ENCODE measurements at places on chromosomes 11 and 22. TPM values are rescaled to one million over a fixed set of nuclear protein-coding genes. Genes with fewer than 3 reads are reported as not detected.

DNA sequence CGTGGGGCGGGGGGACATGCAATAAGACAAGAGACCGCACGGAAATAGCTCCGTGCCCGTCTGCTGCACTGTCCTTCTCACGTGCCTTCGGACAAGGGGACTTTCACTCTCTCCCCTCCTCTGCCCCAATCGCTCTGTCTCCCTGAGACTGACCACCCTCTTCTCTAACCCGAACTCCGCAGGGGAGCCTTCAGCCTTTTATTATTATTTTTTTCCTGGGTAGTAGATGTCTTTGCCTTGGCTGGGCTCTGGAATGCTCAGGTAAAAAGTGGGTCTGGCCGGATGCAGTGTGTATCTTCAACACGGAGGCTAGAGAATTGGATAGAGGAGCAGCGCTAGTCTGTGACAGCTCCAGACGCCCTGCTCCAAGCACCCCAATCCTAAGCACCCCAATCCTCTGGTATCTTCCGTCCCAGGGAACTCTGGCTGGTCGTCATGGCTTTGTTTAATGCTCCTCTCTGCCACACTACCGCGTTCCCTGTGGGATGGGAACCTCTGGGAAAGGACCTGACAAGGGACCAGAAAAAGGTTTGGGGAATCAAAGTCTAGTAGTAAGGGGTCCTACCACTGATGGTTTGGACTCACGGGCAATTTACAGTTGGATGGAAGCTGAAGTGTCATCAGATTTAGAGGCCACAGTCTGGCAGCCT is 25.1 kb upstream of the ROBO3 start:
- H3K27me3 ChIP-seq = peaks cover 79% of the 10 kb centered on the region
- peaks cover 17% of the 10 kb centered on the region for H3K4me1 ChIP-seq
- peak overlapping the region; percentile 26 for H3K4me3 ChIP-seq

DNA sequence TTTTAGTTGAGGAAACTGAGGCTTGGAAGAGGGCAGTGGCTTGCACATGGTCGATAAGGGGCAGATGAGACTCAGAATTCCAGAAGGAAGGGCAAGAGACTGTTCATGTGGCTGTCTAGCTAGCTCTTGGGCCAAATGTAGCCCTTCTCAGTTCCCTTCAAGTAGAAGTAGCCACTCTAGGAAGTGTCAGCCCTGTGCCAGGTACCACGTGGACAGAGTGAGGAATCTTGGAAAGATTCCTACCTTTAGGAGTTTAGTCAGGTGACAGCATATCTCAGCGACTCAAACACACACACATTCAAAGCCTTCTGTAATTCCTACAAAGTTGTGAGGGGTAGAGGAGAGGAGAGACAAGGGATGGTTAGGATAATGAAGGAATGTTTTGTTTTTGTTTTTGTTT is 18.3 kb downstream of the PIK3IP1 start:
- no peak overlapping the region for H3K4me3 ChIP-seq
- H3K27ac ChIP-seq = peak overlapping the region; percentile 10
- peaks cover 54% of the 10 kb centered on the region for H3K36me3 ChIP-seq
- H3K4me1 ChIP-seq = peaks cover 50% of the 10 kb centered on the region

Gene MYO18B
- total RNA-seq = 2.0 TPM

DNA sequence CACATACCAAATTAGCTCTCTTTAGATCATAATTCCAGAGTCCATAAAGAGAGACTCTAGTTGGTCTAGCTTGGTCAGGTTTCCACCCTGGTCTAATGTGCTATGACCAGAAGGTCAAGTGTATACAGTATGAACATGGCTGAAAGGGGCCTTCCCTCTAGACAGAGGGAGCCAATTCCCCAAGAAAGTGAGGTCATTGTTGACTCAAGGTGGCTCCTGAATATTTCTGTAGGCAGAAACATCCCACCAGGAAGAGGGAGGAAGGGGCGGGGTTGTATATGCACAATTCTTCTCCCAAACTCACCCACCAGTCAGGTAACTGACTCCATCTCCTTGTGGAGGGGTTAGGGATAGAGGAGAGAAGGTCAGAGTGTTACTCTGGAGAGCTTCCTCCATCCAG is 281.8 kb upstream of the PLET1 start:
- H3K27me3 ChIP-seq = no peaks in the 10 kb centered on the region
- H3K4me3 ChIP-seq = no peak overlapping the region
- H3K36me3 ChIP-seq = no peaks in the 10 kb centered on the region
- peaks cover 14% of the 10 kb centered on the region for H3K4me1 ChIP-seq
- no peak for DNase-seq

- no peak overlapping the region for H3K4me3 ChIP-seq
- peaks cover 15% of the 10 kb centered on the region for H3K4me1 ChIP-seq
- H3K36me3 ChIP-seq = no peaks in the 10 kb centered on the region
- no peak overlapping the region for H3K27ac ChIP-seq
Observed at GRCh38 chr11:70594606-70595005, 196.3 kb downstream of the CTTN start.

Measured in activated CD4-positive, alpha-beta T cell treated with anti-CD3 and anti-CD28 coated beads, Interleukin-2, amount 10 ng/mL, durations not matched to agents 7 days and 5 days (primary cell).